ENCODE measurements at places on chromosomes 12 and 14.

GRCh38 chr12:57173089-57173488 is 25.7 kb upstream of the LRP1-AS start:
- peak; percentile 30 for DNase-seq

DNA sequence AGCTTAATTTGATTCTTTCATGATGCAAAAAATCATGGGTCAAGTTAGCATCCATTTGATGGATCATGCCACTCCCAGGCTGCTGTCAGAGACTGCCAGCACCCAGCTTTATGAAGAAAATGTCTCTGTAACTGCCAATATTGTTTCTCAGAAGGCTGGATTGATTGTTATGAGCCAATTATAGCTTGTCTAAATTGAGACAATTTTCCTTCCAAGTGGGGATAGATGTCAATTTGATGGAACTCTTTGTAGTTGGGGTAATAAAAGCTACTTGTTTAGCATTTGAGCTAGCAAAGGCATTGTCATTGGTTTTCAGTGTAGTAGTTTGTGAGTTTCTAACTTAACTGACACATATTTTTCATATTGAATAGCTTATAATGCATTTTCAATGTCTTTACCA is 82.1 kb upstream of the DACT1 start:
- DNase-seq = no peak

GRCh38 chr14:91607322-91608047 is 97.4 kb upstream of the PPP4R3A start:
- no peak for DNase-seq

GRCh38 chr12:38120438-38120837 is 196.1 kb upstream of the ALG10B start:
- DNase-seq = no peak

GRCh38 chr12:129467726-129468125 is 436.1 kb downstream of the TMEM132D start:
- DNase-seq = no peak

GRCh38 chr14:68139431-68140075 is 320.0 kb downstream of the RAD51B start:
- DNase-seq = no peak

- DNase-seq = no peak
These were observed 3.7 kb upstream of the CLBA1 start for GRCh38 chr14:104981699-104982541.

- DNase-seq = peak; percentile 62
These were observed 39.2 kb upstream of the PLXNC1 start for GRCh38 chr12:94109160-94109559.

DNA sequence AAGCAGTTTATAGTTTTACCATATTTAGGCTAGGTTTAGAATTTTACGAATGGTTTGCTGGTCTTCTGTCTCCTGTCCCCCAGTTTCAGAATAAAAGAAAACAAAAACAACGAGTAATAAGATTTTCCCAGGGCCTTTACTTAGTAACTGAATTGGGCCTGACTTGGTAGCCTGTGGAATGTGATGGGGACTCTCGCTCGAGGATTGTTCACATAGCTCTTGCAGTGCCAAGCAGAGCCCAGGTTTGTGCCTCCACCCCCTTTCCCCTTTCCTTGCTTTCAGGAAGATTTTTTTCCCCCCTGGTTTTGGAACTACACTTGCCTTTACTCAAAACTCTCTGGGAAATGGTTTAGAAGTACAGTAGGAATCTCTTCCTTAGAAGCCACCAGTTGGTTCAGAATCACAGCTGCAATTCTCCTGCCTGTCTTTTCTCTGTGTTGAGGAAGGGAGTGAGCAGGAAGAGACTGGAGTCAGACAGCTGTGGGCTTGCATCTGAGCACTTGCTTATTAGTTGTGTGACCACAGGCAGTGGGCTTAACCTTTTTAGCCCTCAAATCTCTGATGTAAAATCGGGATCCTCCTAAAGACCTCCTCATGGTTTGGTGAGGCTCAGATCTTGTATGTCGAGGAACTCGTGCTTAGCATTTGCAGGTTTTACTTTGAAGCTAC is 501.2 kb downstream of the PCNX1 start:
- DNase-seq = no peak

DNA sequence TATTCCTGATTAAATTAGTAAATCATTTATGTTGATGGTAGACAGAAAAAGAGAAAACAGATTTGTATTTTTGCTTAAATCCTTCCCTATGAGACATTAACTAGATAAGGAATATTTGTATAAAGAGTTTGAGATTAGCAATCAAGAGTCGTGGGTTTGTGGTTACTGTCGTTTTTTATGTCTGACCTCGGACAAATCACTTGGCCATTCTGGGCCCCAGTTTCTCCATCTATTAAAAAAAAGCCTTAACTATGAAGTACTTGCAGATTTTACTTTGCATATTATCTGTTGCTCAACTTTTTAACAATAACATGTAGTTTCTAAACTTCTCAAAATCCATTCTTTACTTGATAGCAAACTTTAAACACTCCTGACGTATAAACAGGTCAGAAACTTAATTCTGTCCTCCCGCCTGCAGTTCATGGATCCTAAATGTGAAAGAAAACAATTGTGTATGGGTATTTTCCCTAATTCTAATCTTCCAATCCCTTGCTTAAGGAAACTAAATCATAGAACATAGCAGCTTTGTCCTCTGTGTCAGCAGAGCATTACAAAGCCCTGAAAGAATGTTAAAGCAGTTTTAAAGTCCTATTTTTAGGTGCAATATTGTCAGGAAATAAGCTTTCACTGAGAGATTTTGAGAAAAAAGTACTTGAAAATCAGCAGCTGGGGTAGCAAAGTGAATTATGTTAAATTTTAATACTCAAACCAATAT is 118.2 kb downstream of the GPR135 start:
- no peak for DNase-seq

DNA sequence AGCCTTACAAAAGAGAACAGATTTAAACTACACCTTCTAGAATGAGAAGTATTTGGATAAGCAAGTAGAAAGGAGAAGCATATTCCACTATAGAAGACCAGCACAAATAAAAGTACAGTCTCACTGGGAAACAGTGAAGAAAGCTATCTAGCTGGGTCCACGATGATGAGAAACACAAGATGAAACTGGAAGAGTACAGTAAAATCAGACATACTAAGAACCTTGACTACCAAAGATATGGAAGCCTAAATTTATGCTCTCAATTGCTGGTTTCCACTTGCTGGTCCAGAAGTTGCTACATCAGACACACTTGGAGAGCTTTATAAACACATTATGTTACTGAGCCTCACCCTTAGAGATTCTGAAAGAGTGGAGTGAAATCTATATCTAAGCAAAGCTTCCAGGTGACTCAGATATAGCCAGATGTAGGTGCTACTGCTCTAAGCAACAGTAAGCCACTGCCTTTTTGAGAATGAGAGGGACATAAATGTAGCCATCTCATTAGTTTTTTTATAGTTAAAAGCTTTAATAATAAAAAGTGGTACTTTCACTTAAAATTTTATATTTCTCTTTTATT is 96.3 kb upstream of the BBS10 start:
- peak; percentile 20 for DNase-seq

DNA sequence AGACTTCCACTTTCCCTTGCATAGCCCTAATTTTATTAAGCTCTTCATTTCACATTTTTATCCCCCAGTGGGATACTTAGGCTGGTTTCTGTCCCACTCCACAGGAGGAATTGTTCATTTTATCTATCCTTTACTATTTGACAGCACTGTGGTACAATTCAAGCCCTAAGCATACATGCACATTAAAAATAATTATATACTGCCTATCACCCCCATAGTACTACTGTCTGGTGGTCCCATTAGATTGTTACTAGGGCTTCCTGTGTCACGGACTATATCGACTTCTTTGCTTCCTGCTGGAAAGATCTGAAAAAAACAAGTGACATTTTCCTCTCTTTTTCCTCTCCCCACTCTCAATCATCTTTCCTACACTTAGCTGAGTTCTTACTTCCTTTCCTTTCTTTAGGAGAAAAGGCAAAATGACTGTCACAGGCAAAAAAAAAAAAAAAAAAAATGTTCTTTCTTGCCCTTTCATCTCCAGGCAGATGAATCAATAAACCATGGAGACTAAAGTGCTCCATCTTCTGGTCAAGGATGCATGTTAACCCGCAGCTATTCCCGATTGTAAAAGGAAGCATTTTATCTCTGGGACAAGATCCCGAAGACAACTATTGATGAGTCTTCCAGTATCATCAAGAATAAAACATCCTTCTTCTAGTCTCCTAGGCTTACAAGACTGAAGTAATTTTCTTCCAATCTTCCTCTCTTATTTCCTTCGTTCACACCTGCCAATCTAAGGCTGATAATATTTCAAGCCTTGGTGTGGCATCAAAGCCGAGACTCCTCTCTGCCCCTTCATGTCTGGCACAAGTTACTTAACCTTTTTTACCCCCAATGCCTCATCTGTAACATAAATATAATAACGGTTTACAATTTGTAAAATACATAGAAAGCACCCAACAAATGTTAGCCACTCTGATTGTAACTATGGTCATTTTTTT is 94.4 kb upstream of the PLEKHG7 start:
- no peak for DNase-seq

DNA sequence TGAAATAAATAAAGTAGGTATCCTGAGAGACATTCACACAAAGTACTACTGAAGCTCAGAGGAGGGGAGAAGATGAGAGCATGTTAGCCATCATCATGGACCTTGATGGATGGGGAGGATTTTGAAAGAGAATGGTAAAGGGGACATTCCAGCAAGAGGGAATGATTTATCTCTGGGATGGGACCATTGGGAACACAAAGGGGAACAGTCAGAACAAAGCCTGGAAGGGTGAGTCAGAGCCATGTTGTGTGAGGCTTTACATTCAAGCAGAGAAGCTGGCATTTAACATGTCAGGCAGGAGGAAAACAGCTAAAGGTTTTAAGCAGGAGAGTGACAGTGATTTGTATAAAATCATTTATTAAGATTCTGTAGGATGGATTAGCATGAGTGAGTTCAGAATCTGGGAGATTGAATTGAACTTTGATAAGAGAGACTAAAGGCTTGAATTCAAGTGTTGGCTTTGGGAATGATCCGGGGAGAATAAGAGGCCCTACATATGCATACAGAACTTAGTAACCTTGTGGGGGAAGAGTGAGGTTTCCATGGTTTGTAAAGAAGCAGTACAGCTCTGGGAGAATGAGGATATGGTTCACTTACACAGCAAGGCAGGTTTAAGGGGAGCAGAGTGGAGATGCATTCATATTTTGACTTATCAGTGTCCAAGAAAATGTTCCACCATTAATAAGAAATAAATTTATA is 174.4 kb downstream of the SYT10 start:
- no peak for DNase-seq

GRCh38 chr12:87253157-87253556 is 776.0 kb downstream of the C12orf50 start:
- DNase-seq = no peak

- no peak for DNase-seq
These were observed 81.2 kb upstream of the ATXN7L3B start for GRCh38 chr12:74456431-74456830.

All from activated naive CD4-positive, alpha-beta T cell treated with anti-CD3 and anti-CD28 coated beads for 36 hours (primary cell).